CD4-positive, alpha-beta T cell (primary cell): ENCODE measurements at places on chromosomes 2 and 18. TPM values are rescaled to one million over a fixed set of nuclear protein-coding genes. Genes with fewer than 3 reads are reported as not detected.

GRCh38 chr2:119113489-119113770 is 45.1 kb downstream of the C1QL2 start:
- no peak overlapping the region for H3K27ac ChIP-seq
- H3K4me1 ChIP-seq = no peaks in the 10 kb centered on the region
- DNase-seq = no peak
- H3K36me3 ChIP-seq = no peaks in the 10 kb centered on the region
- H3K4me3 ChIP-seq = no peak overlapping the region
- peaks cover 4% of the 10 kb centered on the region for H3K27me3 ChIP-seq

DNA sequence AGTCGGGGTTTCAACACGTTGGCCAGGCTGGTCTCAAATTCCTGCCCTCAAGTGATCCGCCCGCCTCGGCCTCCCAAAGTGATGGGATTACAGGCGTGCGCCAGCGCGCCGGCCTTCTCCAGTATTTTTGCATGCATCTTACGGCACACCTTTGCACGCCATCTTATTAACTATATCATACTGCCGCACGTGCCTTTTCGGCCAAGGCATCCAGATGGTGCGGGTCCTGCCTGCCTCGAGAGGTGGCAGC is 765 bp upstream of the ING5 start:
- H3K27ac ChIP-seq = no peak overlapping the region
- peak overlapping the region; percentile 53 for H3K4me3 ChIP-seq
- H3K36me3 ChIP-seq = peaks cover 12% of the 10 kb centered on the region

GRCh38 chr2:189412330-189412953 is 28.8 kb upstream of the WDR75 start:
- no peak overlapping the region for H3K4me3 ChIP-seq
- H3K27ac ChIP-seq = no peak overlapping the region
- DNase-seq = peak; percentile 13
- no peaks in the 10 kb centered on the region for H3K4me1 ChIP-seq
- no peaks in the 10 kb centered on the region for H3K36me3 ChIP-seq

DNA sequence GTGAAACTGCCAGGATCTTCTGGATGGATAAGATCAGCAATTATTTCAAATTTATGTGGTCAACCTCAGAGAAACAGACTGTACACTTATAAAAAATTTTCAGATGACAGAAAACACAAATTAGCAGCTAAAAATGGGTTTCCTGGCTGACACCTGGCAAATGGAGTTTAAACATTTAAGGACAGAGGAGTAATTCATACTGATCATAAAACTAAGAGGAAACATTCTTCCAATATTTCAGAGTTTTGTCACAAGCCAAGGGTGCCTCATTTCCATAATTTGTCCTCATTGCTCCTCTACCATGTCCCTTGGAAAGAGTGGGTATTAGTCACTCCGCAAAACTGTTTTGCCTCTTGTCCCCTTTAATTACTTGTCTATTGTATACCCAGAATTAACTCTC is 70.2 kb downstream of the TMEFF2 start:
- no peaks in the 10 kb centered on the region for H3K36me3 ChIP-seq
- H3K4me1 ChIP-seq = no peaks in the 10 kb centered on the region
- no peak for DNase-seq

GRCh38 chr2:19776941-19777514 is 124.8 kb downstream of the TTC32 start:
- H3K27me3 ChIP-seq = peaks cover 5% of the 10 kb centered on the region
- no peak overlapping the region for H3K27ac ChIP-seq
- H3K4me1 ChIP-seq = no peaks in the 10 kb centered on the region
- H3K4me3 ChIP-seq = no peak overlapping the region
- DNase-seq = no peak

- peak; percentile 40 for DNase-seq
- H3K4me3 ChIP-seq = peak overlapping the region; percentile 44
- H3K27ac ChIP-seq = no peak overlapping the region
- H3K27me3 ChIP-seq = peaks cover 34% of the 10 kb centered on the region
- no peaks in the 10 kb centered on the region for H3K36me3 ChIP-seq
Measured at GRCh38 chr2:131673400-131674173, 145.9 kb downstream of the CCDC74A start.

DNA sequence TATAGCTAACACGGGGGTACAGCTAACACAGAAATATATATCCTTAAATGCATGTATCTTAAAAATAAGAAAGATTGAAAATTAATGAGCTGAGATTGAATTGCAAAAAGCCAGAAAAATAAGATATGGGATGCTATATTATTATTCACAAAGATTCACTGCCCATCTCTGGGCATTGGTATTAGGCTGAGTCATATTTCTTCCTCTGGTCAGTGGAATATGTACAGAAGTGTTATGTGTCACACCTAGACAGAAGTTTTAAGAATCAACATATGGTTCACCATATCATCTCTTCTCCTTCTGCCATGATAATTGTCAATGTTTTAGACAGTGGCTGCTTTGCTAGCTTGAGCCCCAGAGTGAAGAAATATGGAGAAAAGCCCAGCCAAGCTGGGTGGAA is 14.0 kb upstream of the MCFD2 start:
- no peak for DNase-seq
- no peaks in the 10 kb centered on the region for H3K27me3 ChIP-seq

DNA sequence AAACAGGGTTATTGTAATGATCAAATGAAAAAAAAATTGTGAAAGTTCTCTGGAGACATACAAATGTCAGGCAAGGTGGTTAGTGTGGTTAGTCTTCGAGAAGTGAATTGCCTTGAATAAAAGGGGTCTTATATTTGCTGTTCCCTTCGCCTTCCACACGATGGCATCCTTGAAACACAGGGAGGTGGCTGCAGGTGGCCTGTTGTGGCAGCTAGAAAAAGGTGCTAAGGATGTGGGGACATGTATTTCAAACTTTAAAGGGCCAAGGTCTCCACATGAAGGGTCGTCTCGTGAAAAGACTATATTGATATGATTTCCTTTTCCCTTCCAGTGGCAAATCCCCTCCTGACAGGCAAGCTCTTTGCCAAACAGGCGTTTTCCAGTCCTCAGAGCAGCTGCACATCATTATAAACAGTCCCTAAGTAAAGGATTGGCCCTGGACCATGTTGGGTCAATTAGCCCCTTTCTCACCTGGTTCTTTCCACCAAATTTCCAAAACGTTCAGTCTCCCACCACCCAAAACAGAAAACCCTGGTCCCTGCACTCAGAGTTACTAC is 68.5 kb downstream of the COPS8 start:
- H3K36me3 ChIP-seq = no peaks in the 10 kb centered on the region
- H3K27ac ChIP-seq = no peak overlapping the region
- no peaks in the 10 kb centered on the region for H3K27me3 ChIP-seq

Gene ZNF514
- total RNA-seq = 4.7 TPM

Gene TRIM43
- not detected for total RNA-seq

Gene SEPTIN10
- 2.6 TPM for total RNA-seq

Gene DOK6
- total RNA-seq = not detected

Gene FAHD2A
- total RNA-seq = 27.5 TPM

Gene EFHD1
- not detected for total RNA-seq

Gene COL6A3
- 1.3 TPM for total RNA-seq

Gene CYRIA
- 1.3 TPM for total RNA-seq

Gene SKOR2
- total RNA-seq = not detected

Gene TMEM150A
- total RNA-seq = 7.0 TPM

Gene CFC1
- total RNA-seq = not detected

Gene ZBTB7C
- not detected for total RNA-seq
